NCI-H1092 (cell line): ENCODE measurements at places on chromosomes 5 and 9.

DNA sequence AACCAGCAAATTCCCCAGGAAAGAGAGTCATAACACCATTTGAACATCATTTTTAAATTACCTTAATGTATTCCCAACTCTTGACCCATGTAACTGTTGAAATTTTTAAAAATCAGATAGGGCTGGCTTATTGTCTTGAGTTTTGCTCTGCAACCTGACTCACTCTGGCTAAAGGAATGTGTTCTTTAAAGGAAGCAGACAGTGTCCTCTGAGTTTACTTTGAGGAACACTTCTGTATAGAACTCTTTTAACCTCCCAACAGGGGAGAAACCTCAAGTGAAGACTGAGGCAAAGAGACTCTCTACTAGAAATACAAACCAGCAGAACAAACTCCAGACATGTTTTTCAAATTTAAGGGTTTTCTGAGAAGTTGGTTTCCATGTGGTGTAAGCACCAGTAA, 248.9 kb downstream of the CWC27 start:
- no peak for DNase-seq

GRCh38 chr9:137021979-137022661, 5.9 kb downstream of the ABCA2 start:
- no peak for DNase-seq

DNA sequence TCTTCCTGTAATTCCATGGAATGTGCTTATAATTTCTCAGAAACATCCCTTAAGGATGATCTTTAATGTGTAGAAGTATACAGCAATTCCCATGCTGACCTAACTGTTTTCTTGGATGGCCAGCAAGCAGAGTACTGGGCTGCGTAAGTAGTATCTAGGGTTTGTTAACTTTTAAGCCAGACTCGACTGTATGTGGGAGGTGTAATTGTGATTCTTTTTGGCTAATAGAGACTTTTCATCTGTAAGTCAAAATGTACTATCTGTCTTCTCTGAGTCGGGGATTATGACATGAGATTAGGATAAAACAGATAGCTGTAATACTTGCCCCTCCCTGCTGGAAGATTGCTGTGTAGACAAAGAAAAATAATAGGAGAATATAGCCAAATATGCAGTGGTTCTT, 169.3 kb downstream of the SGCD start:
- no peak for DNase-seq

- no peak for DNase-seq
These were observed 14.6 kb upstream of the RNU6ATAC start for GRCh38 chr9:134178768-134179551.

DNA sequence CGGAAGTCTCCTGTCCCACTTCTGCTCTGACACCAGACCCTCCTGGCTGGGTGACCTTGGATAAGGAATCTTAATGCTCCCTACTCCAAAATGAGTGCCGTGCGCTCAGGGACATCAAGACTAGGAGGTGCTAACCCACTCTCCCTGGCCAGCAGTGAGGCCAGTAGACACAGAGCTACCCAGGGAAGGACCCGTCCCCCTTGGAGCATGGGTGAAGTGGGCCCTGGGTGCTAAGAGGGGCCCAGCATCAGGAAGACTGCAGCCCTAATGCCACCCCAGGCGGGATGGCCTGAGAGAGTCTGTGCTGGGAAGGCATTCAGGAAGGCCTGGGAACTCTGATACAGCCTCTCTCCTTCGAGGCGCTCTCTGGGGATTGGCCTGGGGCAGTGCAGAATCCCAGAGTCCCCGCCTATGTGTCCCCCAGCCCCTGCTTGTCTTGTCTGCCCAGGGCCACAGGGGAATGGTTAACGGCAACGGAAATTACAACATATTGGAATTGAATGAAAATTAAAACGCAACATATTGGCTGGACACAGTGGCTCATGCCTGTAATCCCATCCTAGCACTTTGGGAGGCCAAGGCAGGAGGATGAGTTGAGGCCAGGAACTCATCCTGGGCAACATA, 29.7 kb upstream of the RNU6ATAC start:
- DNase-seq = no peak

GRCh38 chr5:115487756-115488155, 56.8 kb downstream of the FEM1C start:
- DNase-seq = no peak

DNA sequence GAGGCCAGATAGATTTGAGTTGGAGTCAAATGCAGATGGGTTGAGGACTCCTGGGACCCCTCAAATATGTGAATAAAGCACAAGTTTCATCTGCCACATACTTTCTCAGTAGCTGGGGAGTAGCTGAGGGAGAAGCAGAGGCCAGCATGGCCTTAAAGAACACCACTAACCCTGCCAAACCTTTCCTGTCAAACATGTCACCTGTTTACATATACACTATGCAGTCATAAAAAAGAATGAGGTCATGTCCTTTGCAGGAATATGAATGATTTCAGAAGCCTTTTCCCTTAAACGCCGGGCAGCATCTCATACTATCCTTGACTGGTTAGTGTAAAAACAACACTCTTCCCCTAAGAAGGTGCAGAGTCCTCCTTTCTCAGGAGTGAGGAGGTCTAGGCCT, 25.2 kb upstream of the HSD17B4 start:
- DNase-seq = no peak

DNA sequence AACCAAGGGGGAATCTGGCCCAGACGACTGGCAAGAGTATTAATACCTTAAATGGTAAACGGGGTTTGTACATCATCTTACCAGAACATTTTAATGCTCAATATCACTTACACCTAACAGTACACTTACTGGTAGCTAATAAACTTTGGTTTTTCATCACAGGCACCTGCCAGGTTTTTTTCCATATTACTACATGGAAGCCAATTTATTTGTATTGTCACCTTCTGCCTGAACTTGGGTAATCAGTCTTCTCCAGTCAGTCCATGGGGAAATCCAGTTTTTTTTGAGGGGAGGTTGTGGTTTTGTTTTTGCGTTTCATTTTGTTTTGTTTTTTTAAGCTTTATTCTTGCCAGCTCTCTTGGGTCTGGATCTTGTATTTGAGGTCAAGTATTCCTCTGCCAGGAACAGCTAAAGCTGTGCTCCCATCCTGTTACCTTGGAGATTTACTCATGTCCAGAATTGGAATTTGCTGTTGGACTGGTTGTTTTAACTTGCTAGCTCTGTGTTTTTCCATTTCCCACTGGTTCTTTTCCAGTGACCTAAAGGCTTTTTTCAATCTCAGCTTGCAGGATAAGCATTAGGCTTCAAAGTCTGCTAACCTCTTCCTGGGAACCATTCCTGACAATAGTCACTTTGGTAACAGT, 11.1 kb upstream of the NADK2 start:
- no peak for DNase-seq
